ENCODE measurements at places on chromosomes 4 and X.

GRCh38 chr4:170716868-170717267 lies 627.1 kb upstream of the AADAT start:
- no peak for DNase-seq

GRCh38 chr4:176186671-176187395 lies 8.6 kb downstream of the SPATA4 start:
- DNase-seq: no peak

- DNase-seq: no peak
Measured at GRCh38 chr4:152719801-152720556, 40.2 kb upstream of the TMEM154 start.

DNA sequence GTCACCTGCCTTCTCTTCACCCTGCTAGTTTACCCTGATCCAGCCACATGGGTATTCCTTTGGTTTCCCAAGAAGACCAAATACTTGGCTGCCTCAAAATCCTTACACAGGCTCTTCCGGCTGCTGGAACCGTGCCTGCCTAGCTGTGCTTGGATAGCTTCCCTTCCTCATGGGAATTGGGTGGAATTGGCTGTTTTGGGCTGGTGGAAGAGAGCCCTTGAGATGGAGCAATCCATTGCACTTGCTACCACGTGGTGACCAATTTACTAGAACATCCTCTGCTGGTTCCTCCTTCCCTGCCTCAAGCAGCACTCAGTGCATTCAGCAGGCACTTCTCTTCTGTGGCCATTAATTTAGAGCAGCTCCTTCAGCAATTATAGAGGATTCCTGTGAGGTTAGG lies 119.3 kb upstream of the AP1S2 start:
- DNase-seq: no peak

GRCh38 chr4:86386817-86387415 lies 27.1 kb upstream of the MAPK10 start:
- DNase-seq: no peak

GRCh38 chr4:1222938-1223690 lies 25.8 kb downstream of the CTBP1 start:
- no peak for DNase-seq

GRCh38 chrX:10199212-10199611 lies 42.4 kb downstream of the CLCN4 start:
- DNase-seq: no peak

- peak; percentile 7 for DNase-seq
Measured at GRCh38 chrX:5163663-5164062, 1065.0 kb downstream of the NLGN4X start.

GRCh38 chr4:17103231-17103630 lies 204.8 kb upstream of the LDB2 start:
- no peak for DNase-seq

DNA sequence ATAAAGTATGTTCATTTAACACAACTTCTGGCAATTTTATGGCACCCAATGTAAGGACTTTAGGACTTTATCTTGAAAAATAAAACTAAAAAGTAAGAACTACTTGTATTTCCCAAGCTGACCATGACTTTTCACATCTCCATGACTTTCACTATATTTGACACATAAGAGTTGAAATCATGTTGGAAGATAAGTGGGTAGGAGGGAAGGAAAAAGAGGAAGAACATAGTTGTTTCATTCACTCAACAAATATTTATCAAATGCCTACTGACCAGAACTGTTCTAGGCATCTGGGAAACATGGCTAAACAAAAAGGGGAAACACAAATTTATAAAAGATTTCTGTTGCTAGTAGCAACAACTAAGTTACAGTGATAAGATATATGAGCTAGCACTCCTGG lies 16.0 kb downstream of the SCLT1 start:
- no peak for DNase-seq

- DNase-seq: no peak
Measured at GRCh38 chr4:1715002-1715758, 3.1 kb upstream of the SLBP start.

DNA sequence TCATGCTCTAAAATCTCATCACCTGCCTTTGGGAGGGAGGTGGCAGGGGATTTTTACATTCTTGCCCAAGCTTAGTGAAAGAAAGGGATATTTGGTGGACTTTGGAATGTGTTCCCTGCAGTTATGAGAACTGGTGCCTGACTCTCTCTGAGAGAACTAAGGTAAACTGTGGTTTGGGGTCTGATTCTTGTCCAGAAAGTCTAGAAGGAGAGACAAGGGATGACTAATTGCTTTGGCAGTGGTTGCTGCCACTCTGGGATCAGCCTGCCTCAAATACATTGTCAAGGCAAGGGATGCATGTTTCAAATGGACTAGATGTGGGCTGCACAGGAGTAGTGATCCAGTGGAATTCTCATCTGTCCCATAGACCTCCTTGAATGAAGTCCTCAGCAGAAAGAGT lies 115.2 kb downstream of the DDIT4L start:
- DNase-seq: no peak

DNA sequence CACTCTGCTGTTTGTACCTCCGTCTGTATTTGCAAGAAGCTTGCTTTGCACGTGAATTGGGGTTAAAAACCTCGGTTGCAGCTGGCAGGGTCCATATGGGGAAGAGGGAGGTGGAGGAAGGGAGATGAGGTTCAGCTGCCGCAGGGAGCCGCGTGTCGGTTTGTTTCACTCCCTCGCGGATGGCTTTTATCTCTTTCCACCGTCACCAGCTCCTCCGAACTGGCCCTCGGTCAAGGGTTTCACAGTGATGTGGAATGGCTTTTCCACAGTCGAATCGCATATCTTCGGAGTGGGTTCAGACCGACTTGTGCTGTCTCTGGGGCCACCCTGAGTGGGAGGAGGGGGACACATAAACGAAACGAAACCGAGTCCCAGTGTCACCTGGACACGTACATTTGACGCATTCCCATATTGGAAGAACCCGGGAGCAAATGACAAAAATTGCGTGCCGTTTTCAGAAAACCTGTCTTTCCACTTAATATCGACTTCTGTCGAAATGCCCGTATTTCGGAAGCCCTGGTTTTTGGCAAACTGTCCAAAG lies 929 bp downstream of the ZBTB33 start:
- DNase-seq: peak; percentile 54

DNA sequence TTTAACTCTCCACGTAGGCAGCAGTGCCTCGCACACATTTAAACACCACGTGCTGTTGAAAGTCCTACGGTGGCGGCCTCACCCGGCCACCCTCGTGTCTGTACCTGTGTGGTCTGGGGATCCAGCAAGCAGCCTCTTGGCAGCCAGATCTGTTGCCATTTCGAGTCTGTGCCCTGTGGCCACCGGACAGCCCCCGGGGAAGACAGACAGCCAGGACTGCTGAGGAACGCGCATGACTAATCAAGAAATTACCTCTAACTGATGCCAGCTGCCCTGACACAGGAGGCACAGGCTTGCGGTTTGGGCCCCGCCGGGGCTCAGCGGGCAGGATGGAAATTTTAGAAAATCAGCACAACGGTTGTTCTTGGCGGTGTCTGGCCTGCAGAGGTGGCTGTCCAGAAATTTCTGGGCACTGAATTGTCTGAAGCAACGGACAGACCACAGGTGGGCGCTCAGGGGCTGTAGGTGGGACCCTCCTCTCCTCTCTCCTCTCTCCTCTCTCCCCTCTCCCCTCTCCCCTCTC lies 15.6 kb upstream of the ASMTL start:
- DNase-seq: peak; percentile 69

- DNase-seq: peak; percentile 82
Measured at GRCh38 chr4:87038837-87039615, 104.2 kb downstream of the AFF1 start.

DNA sequence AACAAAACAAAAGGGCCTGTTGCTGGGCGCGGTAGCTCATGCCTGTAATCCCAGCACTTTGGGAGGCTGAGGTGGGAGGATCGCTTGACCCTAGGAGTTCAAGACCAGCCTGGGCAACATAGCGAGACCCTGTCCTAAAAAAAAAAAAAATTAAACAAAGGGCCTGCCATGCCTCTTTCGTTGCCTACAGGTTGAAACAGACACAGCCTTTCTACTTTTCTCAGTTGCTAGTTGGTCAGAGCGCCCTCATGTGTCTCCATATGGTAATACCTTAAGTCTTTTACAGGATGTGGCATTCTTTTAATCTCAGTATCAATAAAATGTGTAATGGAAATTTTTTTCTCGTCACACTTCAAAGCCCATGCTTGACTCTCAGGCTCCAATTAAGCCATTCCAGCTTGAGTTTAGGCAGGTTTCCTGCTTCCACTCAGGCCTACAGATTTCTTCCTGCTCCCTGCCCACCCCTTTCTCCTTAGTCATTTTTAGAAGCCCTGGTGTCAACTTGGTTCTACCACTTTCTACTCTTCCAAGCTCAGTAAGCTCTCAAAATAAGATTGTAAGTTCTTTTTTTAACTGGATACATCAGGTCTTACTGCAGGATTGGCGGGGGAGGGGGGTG lies 4.6 kb upstream of the SOWAHD start:
- peak; percentile 65 for DNase-seq

GRCh38 chr4:99917575-99917974 lies 23.3 kb upstream of the LAMTOR3 start:
- DNase-seq: no peak

DNA sequence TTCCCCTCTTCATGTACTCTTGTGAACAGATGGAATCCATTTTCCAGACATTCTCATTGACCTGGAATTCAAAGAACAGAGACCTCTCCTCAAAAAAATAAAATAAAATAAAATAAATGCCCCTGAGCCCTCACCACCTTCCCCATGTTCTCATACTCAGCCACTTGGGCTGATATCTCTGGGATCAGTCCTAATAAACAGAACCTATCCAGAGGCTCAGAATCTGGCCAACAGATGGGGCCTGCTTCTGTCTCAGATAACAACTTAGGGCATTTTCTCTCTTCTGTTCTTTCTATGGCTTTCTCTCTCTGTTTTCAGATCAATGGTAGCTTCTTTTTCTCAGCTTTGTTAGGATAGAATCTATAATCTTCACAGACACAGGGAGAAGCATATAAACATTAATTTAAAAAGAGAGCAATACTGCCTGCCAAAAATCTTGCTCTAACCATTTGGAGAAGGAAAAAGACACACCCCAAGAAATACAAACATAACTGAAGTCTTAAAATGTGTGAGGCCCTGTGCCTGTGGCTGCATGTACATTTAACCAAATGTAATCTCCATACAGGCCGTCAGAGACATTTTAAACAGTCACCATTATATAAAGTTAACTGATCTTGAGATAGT lies 907.1 kb downstream of the FAT4 start:
- DNase-seq: no peak

- DNase-seq: no peak
Measured at GRCh38 chrX:120749141-120749846, 119.4 kb upstream of the C1GALT1C1 start.

DNA sequence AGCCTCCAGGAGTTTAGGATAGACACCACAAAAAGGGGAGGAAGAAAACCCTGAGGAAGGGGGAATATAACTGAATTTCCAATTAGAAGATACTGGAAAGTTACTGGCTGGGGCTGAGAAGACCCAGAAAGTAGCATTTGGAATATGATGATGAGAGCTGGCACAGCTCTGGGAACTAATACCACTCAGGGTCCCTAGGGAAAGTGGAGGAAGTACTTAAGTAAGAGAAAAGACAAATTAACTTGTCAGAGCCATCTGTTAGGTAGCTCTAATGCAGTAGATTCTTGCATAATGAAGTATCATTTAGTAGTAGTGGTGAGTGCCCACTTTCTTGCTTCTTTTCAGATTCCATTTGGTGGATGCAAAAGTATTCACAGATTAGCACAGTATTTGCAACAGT lies 90.8 kb upstream of the TSPAN5 start:
- no peak for DNase-seq

GRCh38 chr4:139514382-139515059 lies 41.5 kb downstream of the SETD7 start:
- DNase-seq: peak; percentile 64

GRCh38 chr4:163109967-163110366 lies 56.7 kb downstream of the NAF1 start:
- DNase-seq: no peak

- peak; percentile 56 for DNase-seq
Measured at GRCh38 chrX:108122748-108123147, 31.2 kb downstream of the ATG4A start.

DNA sequence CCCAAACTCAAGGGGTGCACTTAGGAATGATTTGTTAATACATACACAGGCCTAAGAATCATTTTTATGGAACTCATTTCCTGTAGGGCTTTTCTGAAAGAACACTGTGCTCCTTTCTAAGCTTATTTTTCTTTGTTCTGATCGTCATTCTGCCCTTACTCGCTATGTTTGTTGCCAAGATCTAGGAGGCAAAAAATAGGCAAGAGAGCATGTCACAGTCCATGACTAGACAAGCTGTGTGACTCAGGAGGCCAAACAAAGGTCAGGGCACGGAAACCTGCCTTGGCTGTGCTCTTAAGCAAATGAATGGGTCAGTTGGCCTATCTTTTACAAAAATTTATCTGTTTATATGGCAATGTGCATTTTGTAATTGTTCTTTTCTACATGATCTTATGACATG lies 42.5 kb upstream of the C1GALT1C1 start:
- no peak for DNase-seq

- peak; percentile 23 for DNase-seq
Measured at GRCh38 chrX:101462892-101463291, 22.4 kb upstream of the ARMCX4 start.

DNA sequence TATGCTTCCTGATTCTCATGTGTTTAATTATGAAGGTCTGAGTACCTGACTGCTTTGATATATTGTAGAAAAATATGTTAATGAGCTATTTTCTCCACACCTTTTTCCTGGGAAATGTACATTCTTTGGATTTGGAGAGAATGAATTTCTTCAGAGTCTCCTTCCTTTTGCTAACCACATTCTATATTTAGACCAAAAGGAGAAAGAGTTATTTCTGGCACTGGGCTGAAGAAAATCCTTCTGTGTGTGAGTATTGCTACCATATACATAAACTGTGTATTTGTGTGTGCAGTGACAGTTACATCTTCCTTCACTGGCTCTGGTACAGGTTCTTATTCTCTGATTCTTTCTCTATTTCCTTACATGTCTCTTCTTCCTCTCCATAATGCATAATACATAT lies 44.5 kb upstream of the PGRMC2 start:
- DNase-seq: no peak

GRCh38 chr4:14652522-14652921 lies 349.8 kb upstream of the CPEB2 start:
- no peak for DNase-seq

DNA sequence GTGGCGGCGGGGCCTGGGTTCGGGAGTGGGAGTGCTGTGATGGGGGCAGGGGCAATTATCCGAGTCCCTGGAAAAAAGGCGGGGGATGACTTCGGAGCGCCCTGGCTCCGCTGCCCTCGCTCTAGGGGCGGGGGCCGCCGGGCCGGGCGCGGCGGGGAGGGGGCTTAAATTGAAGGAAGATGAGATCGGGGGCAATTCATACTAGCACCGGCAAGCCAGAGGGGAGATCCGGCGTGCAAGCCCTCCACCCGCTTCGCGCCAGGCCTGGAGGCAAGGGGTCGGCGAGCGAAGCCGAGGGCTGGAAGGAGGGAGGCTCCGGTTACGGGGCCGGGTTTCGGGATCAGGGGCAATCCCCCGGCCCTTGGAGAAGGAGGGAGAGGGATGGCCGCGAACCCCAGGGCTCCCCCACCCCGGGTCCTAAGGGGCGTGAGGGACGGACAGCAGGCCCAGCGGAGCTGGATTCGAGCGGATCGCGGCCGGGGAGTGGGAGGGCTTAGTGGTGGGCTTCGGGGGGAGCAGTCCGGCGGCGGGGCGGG lies 1.2 kb downstream of the BCORL1 start:
- peak; percentile 40 for DNase-seq

GRCh38 chr4:124212815-124213630 lies 499.5 kb downstream of the ANKRD50 start:
- no peak for DNase-seq
